CD14-positive monocyte (primary cell): ENCODE measurements at places on chromosomes 5 and 9.

DNA sequence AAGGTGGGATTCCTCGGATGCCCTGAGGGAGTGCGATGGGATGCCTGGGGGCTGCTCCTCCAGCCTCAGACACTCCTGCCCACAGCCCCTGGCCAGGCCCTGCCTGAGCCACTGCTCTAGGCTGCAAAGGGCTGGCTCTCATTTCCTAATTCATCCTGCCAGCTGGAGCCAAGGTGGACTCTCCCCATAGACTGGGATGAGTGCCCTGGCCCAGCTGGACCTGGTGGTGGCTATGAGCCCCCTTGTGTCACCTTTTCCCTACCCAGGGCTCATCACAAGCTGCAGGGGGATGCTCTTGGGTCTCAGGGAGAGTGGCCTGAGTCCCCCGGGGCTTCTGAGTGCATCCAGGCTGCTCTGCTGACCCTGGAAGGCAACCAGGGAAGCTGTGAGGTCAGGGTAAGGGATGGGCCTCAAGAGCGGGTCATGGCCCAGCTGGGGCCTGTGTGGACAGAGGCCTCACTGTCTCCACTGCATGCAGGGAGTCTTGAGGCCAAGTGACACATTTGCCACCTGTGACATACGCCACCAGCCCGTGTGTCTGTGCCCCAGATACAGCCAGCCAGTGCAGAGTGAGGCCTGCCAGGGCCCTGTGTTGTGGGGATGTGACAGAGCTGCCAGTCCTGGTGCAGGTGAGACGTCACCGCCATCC is 102.7 kb upstream of the IER5L start:
- no peak for DNase-seq

- peak; percentile 41 for DNase-seq
These were observed 389.1 kb downstream of the ENC1 start for GRCh38 chr5:74251141-74252035.

GRCh38 chr5:13866792-13867191 is 77.7 kb downstream of the DNAH5 start:
- DNase-seq = no peak

DNA sequence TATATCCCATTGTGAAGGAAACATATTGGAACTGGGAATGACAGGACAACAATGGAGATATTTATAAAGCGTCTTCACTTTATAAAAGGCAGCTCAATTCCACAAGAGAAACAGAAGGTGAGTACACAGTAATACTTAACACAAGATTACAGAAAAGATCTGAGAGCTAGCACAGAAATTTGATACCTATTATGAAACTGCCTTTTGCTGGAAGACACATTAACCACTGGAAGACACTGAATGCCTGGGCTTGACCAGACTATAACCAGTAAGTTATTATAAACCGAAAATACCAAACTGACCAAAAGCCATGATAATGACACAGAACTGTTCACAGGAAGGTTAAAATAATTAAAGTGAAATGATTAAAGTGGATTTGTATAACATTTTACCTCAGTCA is 195.4 kb downstream of the NR2F1-AS1 start:
- no peak for DNase-seq

- DNase-seq = no peak
These were observed 148.4 kb downstream of the ADAMTSL1 start for GRCh38 chr9:18622186-18622836.

GRCh38 chr5:157473383-157474320 is 13.6 kb downstream of the NIPAL4 start:
- DNase-seq = peak; percentile 47

DNA sequence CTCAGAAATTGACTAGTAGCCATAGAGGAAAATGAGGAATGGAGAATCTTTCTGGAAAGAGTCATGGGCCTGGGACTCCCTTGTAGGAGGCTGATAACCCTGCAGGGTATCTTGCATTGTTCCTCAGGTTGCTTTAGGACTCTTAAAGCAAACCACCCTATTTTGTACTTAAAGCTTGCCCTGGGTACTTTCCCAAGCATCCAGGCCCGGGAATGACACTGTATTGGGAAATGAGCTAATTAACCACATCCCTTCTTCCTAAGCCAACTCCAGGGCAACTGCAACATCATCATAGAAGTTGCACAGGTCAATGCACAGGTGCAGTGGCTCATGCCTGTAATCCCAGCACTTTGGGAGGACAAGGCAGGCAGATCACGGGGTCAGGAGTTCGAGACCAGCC is 55.9 kb downstream of the UGCG start:
- DNase-seq = no peak

DNA sequence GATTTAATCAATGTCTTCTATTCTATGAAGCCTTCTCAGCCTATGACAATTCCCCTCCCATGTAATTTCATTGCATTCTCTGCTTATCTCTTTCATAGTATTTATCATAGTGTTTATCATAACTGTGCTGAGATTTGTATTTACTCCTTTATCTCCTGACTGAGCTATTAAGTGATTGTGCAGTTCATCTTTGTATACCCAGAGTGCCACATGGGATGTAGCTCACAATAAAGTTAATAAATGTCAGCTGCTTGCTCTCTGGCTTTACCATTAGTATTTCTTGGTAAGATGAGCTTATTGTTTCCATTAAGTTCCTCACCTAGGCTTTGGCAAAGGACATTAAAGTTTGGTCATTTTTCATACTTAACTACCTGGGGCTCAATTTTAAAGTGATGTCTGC is 275.1 kb upstream of the MPDZ start:
- no peak for DNase-seq

- DNase-seq = no peak
These were observed 42.7 kb downstream of the CAMK2A start for GRCh38 chr5:150246835-150247234.

DNA sequence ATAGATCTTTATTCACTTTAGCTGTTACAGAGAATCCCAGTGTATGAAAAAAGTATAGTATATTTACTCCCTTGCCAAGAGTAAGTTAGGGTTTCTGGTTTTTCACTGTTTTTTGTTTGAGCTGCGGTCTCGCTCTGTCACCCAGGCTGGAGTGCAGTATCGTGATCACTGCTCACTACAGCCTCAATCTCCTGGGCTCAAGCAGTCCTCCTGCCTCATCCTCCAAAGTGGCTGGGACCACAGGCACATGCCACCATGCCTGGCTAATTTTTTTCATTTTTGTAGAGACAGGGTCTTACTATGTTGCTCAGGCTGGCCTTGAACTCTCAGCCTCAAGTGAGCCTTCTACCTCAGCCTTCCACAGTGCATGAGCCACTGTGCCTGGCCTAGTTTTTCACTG is 3.0 kb downstream of the RAI14 start:
- DNase-seq = no peak

GRCh38 chr9:6645355-6646292 is at the start of gene GLDC:
GLDC (minus strand) TSS chr9:6645729; CDS start chr9:6645499, 230 bp downstream.
- no peak for DNase-seq

- no peak for DNase-seq
These were observed 9.9 kb downstream of the PAPPA start for GRCh38 chr9:116163293-116164055.

DNA sequence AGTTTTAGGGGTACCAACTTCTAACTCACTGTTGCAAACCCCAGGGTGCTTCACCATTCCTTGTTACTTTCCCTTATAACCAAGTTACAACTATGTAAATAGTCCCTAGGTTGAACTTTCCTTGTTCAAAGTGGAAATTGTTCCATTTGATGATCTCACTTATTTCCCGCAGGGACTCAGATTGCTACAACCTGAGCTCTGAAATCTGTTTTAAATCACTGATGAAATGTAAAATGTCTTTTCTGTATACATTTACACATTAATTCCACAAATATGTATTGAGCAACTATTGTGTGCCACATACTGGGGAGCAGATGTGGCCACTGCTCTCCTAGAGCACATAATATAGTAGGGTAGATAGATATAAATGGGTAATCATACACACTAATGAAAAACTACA is 69.1 kb upstream of the TARS1 start:
- no peak for DNase-seq

GRCh38 chr5:143372187-143372829 is 31.2 kb downstream of the NR3C1 start:
- no peak for DNase-seq

- no peak for DNase-seq
These were observed 657.9 kb upstream of the ST8SIA4 start for GRCh38 chr5:101561018-101561417.

GRCh38 chr9:109258481-109259302 is 62.2 kb downstream of the EPB41L4B start:
- DNase-seq = no peak

GRCh38 chr5:76292620-76293322 is 110.3 kb upstream of the IQGAP2 start:
- peak; percentile 91 for DNase-seq

GRCh38 chr5:138109463-138110265 is 25.8 kb downstream of the WNT8A start:
- DNase-seq = no peak

DNA sequence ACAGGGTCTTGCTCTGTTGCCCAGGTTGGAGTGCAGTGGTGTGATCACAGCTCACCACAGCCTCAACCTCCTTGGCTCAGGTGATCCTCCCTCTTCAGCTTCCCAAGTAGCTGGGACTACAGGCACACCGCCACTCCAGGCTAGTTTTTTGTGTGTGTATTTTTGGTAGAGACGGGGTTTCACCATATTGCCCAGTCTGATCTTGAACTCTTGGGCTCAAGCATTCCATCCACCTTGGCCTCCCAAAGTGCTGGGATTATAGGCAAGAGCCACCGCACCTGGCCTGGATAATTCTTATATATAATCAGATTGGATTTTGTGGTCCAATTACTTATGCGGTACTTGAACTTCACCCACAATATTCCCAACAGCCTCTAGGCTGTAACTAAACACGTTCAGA is 19.8 kb downstream of the CCDC69 start:
- DNase-seq = no peak

- no peak for DNase-seq
These were observed 108.8 kb downstream of the NIPBL start for GRCh38 chr5:36985387-36985786.

DNA sequence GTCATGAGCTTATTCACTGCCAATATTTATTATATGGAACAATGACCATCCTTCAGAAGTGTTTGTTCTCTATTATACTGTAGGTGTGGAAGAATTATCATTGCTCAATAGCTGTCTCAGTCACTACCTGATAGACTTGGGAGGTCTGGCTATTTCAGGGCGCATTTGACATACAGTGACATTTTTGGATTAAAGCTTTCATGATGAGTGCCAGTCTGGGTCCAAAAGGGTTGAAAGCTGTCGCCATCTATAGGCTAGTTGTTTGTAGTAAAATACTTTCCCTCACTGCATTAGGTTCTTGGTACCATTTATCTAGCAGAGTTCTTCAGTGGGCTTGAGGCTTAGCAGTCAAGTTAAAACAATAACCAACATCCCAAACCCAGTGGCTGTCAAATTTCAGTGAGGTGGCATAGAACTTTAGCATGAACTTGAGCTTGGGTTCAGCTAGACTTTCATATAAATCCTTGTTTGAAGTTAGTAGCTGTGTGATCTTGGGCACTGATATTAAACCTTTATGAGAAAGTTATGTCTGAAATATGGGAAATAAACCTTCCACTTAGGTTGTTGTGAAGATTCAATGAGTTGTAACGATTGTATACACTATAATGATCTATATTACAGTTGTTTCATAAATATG is 110.5 kb upstream of the CDKN2B start:
- DNase-seq = no peak

DNA sequence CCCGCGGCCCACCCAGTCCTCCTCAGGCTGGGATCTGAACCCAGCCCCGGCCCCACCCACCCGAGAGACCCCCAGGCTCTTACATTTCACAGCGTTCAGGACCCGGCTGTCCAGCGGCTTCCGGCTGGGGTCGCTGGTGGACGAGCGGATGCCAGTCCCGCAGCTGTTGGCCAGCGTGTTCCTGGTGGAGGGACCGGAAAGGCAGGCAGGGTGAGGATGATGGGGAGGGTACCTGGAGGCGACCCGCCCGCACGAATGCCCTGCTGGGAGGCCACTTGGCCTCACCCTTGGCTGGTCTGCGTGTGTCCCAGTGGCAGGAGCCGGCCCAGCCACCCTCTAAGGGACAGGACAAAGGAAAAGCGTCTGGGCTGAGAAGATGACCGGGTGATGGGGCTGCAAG is 51.9 kb upstream of the UBAC1 start:
- no peak for DNase-seq

DNA sequence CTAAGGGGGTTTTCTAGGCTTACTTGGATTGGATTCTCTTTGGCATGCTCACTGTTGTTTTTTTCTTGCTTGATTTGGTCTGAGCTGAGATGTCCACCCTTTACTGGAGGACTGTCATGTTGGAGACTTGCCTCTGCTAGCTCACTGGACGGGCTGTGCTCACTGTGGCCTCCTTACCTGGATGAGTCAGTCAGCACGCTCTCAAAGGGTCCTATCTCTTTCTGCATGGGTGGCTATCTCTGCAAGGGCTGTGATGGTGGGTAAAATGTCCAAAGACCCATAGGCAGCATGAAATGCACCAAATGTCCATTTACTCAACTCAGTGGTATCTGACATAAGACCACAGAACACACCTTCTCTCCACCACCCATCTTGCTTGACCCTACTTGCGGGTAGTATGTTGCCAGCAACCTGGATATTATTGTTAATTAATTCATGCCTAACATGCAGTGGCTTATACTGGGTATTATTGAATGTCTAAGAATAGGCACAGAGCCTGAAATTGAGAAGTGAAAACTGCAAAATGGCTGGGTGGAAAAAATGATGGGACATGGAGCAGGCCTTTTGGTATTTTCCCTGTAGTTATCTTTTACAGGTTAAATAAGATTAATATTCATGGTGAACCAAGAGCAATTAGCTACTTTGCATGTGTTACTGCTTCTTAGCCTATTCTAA is 68.9 kb upstream of the TLE1 start:
- DNase-seq = no peak

DNA sequence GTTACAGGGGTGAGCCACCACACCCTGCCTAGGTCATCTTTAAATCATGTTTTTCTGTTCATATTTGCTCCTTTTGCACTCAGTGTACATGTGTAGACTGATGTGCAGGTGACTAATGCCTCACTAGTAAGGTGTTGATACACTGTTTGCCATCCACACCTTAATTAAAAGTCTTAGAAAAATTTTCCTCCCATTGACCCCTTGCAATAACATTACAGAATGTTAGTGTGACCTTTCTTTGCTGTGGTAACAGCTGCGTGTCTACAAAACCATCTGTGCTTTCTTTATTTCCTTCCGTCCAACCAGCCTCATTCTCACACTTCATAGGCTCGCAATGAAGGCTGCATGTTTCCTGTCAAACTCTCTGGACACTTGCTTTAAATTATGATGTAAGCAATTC is 6.6 kb upstream of the CEMIP2 start:
- DNase-seq = no peak

- DNase-seq = no peak
These were observed 224.6 kb upstream of the ARRDC3 start for GRCh38 chr5:91607675-91608074.

DNA sequence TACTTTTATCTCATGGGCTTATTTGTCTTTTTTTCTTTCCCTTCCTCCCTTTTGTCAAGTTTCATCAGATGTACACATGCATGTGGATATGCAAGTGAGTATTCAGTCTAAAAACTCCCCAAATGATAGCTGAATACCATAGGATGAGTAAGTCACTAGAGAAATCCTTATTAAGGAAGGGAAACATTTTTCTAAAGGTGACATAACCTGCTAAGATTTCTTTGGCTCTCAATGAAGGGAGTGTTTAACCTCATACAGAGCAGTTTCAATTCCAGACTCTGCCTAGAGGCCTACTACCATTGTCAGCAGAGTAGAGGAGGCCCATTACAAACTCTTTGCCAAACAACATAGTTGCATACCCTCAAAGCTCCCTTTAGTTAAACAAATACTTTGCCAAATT is 192.4 kb downstream of the ARHGEF28 start:
- DNase-seq = no peak

- peak; percentile 43 for DNase-seq
These were observed 60.9 kb downstream of the CXXC5 start for GRCh38 chr5:139708877-139709581.
